ENCODE measurements at places on chromosomes 7 and 10.

DNA sequence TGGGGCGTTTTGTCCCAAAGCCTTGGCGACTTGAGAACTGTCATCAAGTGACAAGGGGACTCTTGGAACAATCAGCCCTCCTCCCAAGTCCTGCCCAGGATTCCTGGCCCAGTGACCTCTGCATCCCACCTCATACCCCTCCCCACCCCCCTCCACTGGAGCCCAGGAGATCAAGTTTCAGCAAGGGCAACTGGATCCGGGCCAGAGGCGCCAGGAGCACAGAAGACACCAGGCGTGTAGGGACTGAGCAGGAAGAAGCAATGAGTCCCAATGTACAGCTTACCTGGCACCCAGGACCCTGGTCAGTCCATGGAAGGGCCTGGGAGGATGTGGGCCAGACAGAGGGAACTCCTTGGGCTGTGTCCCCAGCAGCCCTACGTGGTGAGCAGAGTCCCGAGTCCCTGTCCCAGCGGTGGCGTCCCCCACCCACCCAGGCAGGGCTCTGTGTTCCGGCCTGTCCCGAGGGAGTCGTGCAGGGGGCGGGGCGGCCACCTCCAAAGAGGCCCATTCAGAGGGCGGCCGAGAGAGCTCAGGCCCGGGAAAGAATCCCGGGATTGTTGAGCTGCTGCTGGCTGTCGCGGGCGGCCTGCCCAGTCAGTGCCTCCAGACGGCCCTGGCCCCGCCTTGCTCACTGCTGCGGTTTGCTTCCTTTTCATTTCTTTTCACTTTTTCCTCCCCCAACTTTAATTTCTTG, 254.1 kb downstream of the TNS3 start:
- no peak for DNase-seq

- DNase-seq = no peak
Measured at GRCh38 chr7:137110091-137110509, 233.4 kb downstream of the PTN start.

GRCh38 chr10:77512219-77512578, 125.4 kb downstream of the KCNMA1 start:
- no peak for DNase-seq

- DNase-seq = no peak
Measured at GRCh38 chr7:38367301-38367890, 94.0 kb upstream of the TARP start.

Data from inflammatory macrophage treated with lipopolysaccharide for 1 hour (primary cell).